Cortex of kidney (tissue), 1 donor: ENCODE measurements at places on chromosomes 2 and 18.

DNA sequence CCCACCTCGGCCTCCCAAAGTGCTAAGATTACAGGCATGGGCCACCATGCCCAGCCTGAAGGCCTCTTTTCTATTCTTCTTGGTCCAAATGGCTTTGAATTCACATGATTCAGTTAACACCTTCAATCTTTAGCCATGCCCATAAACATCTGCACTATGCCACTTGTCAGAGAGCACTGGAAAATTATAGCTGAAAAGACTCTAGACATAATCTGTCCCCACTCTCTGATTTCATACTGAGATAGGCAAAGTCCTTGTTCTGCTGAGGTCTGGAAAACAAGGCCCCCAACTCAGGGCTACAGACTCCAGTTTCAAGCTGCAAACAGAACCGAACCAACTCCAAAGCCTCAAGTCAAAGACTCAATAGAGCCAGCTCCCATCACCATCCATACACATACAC is 170.7 kb downstream of the ANTXR1 start:
- DNase-seq, result no peak

GRCh38 chr2:100606332-100606725 is 43.5 kb downstream of the PDCL3 start:
- no peak for DNase-seq

DNA sequence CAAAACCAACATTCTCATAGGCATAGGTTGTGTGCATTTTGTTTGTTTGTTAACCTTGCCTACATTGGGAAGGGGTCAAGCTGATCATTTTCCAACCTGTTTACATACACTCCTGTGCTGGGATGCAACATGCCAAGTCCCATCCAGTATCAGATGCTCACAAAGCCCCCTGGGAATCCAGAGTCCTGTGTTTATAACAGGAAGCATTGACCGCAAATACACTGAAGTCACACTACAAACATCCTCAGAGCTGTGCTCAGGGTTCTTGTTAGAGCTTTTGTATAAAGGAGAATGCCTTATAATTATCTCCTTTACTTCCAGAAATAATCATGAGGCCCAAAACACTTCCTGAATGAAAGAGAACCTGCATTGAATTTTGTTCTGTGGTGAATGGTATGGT is 488.7 kb upstream of the TCF4 start:
- DNase-seq, result no peak

DNA sequence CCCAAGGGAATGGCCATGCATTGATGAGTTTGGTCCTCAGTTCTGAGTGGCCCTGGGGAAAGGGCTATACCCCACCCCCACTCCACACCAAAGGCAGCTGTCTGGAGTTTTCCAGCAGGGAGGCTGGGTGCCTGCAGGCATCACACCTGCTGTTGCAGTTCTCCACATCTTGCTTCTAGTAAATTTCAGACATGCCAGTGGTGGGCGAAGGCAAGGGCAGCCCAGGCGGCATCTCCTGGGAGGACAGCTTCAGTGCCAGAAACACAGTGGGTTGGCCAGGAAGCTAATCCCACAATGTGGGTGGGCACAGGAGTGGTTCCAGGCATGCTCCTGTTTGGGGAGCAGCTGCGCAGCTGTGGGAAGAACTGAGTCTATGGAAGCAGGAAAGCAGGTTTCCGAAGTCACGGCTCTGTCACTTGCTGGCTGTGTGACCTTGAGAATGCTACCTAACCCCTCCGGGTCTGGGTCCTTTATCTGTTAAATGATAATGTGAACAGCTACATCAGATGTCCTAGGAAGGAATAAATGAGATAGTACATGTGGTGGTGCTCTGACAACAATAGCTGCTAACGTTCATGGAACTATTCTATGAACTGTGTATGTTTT is 84.6 kb upstream of the SPTBN1 start:
- DNase-seq, result no peak

DNA sequence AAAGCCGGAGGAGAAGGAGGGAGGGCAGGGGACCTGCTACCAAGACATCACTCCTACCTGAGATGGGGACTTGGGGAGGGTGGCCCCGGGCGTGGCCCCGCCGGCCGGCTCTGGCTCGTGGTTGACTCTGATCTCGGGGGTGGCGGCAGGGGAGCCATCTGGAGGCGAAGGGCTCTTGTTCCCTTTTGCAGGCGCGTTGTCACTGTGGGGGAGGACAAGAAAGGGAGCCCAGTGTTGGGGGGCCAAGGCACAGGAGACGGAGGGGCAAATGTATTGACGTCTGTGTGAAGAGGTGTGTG is 48.1 kb downstream of the BIN1 start:
- DNase-seq, result no peak

DNA sequence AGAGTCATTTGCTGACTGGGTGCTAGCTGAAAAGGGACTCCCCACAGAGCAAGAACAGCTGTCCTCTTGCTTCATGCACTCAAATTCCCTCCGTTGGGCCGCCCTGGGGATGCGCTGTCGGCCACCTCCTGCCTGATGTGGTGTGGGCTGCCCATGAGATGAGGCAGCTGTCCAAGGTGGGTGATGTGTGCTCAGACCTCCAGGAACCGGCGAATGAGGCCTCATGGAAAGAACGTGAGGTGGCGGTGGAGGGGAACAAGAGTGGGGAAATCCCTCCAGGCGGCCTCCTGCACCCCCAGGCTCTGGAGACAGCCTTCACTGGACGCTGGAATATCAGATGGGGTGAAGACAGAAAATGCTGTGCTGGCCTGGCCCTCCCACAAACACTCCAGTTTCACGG is 79.8 kb downstream of the LONRF2 start:
- no peak for DNase-seq

DNA sequence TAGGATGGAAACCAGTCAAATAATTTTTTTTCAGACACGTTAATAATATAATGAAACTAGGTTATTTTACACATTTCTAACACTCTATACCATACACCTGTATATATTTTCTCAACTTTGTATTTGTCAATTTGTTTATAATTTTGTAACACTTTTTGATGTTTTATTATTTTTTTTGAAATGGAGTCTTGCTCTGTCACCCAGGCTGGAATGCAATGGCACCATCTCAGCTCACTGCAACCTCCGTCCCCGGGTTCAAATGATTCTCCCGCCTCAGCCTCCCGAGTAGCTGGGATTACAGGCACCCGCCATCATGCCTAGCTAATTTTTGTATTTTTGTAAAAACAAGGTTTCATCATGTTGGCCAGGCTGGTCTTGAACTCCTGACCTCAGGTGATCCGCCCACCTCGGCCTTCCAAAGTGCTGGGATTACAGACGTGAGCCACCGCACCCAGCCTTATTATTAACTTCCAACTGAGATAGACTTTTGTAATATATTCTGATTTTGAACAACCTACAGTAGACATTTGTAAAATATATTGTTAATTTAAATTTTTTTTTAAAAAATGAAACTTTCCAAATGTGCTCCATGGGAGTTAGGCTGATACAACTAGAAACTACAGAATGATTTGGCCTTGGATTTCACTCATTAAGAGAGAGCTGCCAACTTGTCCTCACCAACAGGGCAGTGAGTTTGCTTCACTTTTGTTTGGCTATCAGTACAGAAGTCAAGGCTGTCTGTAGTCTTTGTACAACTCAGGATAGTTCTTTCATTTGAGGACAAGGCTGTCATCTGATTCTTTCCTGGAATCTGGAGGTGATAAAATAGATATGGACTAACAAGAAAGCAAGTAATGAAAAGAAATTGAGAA is 33.9 kb upstream of the COBLL1 start:
- DNase-seq, result no peak

DNA sequence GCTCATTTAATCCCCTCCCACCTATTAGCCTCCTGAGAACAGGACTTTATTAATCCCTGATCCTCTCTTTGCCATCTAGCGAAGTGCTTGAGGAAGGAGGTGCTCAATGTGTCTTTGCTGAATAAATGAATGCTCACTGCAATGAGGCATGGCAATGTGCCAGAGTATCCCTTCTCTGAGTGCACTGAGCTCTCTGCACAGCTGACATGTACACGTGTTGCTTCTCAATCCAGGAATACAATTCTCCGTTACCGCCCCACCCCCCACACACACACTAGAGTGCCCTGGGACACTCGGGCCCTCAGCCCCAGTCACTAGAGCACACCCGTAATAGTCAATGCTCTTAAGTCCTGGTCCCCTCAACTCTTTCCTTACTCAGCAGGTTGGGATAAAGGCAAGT is 41.4 kb downstream of the FAM178B start:
- DNase-seq, result no peak
